ENCODE measurements at places on chromosomes 1 and 21.
A peak's percentile ranks its signal among the peaks of the same experiment; 100 is the strongest.

- DNase-seq: no peak
Observed at GRCh38 chr1:242828199-242828598, 303.7 kb upstream of the PLD5 start.

DNA sequence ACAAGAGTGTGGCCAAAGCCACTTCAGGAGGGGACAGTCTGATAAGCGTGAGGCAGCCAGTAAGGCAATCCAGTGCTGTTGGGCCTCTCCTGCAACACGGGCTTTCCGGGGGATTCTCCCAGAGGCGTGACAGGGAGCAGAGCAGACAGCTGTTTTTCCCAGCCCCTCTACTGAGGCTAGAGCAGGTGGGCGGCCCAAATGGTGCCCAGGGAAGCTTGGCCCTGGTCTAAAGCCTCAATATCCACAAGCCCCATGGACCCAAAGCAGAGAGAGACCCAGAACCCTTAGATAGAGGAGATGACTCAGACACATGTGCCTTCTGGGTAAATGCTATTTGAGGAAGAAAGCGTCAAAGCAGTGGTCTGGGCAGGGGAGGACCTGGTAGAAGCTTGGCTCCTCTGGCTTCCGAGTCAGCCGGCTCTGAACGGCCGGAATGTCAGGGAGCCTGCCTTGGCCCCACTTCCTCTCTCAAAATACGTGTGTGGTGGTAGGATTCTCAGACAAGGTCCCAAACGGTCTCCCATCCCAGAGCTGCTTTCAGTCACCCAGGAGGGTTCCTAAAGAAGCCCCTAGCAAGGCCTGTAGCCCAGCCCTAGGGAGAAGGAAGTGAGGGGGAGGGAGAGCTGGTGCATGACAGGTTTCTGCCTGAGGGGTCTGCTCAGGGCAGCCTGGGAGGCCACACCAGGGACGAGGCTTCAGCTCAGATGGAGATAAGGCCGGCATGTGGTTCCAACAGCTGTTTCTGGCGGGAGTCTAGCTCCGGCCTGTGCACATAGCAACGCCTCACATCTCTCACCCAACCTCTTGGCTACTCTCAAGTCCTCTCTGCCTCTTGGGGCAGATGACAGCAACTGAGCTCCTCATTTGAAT, 28.8 kb downstream of the PIK3C2B start:
- no peak for DNase-seq

DNA sequence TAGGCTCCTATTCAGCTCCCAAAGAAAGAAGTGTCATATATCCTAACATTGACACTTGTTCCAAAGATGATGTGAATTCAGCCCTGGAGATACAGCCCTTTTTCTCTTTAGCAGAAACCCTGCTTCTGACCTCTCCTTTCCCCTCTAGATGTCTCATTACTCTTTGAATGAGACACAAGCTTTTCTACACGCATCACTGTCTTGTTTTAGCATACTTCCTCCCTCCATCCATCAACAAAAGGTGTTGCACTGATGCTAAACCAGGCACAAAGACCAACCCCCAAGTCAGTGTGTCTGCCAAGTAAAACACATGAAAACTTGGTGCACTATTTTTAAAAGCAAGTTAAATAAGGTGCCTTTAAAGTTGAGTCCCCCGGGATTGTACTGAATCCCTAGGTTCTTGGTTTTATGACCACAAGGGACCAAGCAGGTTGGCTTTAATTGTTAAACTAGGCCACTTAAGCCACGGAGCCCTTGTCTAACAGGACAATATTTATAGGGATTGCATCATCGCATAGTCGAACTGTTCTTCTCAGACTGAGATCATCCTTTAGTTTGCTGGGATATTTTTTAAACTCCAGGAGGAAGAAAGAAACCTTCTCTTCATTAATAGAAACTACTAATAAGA, 101.0 kb upstream of the GUCA2B start:
- no peak for DNase-seq

DNA sequence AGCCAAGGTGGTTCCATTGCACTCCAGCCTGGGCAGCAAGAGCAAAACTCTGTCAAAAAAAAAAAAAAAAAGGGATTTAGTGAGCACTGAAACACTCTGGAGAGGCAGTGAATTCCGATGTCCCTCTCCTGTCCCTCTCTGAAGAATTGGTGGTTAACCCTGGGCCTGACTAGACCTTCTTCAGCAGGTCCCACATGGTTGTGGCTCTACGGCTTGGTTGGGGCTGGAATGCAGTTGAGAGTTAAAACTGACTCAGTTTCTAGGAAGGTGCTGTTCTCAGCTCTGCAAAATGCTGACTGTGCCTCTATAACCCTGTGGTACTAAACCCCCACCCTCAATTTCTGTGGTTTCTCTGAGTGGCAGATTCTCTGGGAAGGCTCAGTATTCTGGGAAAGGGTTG, 173.3 kb downstream of the SEC16B start:
- no peak for DNase-seq

GRCh38 chr21:21200103-21200938, 202.1 kb downstream of the NCAM2 start:
- DNase-seq: no peak

- no peak for DNase-seq
Observed at GRCh38 chr1:226686440-226687425, 52.3 kb downstream of the ITPKB start.

GRCh38 chr1:31010086-31010989, 55.2 kb downstream of the PUM1 start:
- DNase-seq: no peak

DNA sequence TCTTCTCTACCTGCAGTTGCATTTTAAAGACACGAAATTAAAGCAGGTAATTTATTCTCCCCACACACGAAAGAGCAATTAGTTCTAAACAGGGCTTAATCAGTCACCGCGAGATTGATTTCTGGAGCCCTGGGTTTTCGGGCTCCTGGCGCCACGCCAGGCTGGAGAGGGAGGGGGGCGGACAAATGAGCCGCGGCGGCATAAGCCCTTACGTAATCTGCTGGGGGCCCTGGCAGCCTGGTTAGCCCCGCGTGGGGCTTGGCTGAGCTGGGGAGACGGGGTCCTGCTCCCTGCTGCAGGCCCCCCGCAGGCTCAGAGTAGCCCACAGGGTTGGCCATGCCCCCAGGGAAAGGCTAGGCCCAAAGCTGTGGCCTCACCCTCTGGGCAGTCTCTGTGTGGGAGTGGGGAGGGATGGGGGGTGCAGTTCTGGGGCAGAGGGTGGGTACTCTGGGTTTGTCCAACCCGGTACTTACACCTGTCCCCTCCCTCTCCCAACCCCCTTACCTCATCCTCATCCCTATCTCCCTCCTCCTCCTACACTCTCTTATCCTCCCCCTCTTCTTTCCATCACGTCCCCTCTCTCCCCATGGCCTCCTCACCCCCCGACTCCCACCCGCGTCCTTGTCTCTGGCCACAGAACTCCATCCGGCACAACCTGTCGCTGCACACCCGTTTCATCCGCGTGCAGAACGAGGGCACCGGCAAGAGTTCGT, 19.9 kb downstream of the FOXO6 start:
- no peak for DNase-seq

GRCh38 chr1:182453631-182454030, 3.7 kb downstream of the RGSL1 start:
- DNase-seq: no peak

- DNase-seq: no peak
Observed at GRCh38 chr1:147722124-147722523, 38.3 kb downstream of the GJA5 start.

DNA sequence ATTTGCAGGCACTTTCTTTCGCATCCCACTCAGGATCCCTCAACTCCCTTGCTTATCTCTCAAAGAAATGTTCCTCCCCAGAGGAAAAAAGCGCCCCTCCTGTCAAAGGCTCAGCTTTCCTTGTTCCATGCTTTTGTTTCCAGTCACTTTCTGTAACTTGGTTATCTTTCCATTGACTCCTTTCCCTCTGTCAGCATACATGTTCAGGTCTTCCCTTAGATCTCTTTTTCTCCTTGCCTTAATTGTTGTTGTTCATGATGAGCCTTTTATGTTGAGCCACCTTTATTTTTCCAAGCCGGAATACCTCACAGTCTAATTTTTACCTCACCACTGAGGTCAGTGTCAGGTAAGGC, 46.5 kb upstream of the PODN start:
- DNase-seq: no peak

DNA sequence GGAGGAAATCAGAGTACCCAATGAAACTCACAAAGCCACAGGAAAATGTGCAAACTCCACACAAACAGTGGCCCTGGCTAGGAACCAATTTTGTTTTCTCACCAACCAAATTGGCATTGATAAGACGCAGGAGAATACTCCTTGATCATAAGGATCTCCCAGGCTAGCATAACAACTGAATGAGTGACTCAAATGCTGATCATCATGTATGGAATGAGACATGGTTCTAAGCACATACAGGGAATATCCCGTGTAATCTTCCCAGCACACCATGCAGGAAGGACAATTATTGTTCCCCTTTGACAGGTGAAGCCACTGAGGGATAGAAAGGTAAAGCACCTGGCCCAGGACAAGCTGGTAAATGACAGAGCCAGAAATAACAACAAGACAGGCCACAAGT, 180.0 kb upstream of the DUSP10 start:
- DNase-seq: no peak

DNA sequence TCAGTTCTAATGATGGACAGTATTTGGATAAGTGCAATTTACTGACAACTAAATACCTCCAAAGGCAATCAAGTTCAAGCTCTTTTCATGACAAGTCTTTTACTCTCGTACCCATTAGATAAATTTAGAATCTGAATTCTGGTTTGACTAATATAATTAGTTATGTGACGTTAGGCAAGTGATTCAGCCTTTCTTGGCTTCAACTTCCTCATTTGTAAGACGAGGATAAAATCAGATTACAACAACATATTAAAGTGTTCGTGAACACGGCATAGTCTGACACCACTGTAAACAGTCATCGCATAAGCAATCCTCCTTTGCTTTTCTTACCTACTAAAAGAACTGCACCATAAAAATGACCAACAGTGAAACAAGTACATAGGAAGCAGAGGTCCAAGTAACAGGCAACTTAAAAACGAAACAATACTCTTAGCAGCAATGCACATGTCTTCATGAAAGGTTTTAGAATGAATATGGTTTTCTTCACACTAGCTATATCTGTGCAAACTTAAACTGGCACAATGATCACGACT, 25.7 kb downstream of the COA6 start:
- no peak for DNase-seq

GRCh38 chr21:46428987-46429710, 29.5 kb upstream of the DIP2A start:
- no peak for DNase-seq

- DNase-seq: no peak
Observed at GRCh38 chr1:42046761-42047507, 106.3 kb upstream of the GUCA2B start.

- DNase-seq: no peak
Observed at GRCh38 chr21:44890338-44890931, 16.9 kb upstream of the PTTG1IP start.

GRCh38 chr1:184208622-184209021, 157.1 kb downstream of the TSEN15 start:
- DNase-seq: no peak

GRCh38 chr1:159868766-159869165, 6.3 kb upstream of the VSIG8 start:
- no peak for DNase-seq

GRCh38 chr1:201216395-201217085, 25.9 kb downstream of the IGFN1 start:
- DNase-seq: no peak

- DNase-seq: no peak
Observed at GRCh38 chr1:171877701-171878100, 36.4 kb downstream of the DNM3 start.

DNA sequence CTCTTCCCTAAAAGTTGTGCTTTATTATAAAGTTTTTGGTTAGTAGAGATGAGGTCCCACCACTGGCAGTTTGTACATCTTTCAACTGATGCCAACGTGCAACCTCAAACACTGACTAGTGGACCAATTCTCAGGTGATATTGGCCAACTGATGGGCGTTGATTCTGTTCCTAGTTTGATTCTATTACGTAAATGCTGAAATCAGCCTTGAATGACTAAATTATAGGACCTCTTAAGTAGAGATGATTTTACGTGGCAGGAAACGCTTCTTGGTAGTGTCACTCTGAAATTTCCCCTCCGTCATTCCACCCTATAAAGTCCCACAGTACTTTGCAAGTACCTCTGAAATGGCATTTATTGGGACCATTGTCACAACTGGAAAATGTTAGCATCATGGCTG, 8.8 kb upstream of the FNDC7 start:
- DNase-seq: no peak

- peak; percentile 79 for DNase-seq
Observed at GRCh38 chr1:228464487-228464983, 22.6 kb upstream of the RNF187 start.

GRCh38 chr1:101237229-101237837, 514 bp downstream of the S1PR1 start:
- no peak for DNase-seq

DNA sequence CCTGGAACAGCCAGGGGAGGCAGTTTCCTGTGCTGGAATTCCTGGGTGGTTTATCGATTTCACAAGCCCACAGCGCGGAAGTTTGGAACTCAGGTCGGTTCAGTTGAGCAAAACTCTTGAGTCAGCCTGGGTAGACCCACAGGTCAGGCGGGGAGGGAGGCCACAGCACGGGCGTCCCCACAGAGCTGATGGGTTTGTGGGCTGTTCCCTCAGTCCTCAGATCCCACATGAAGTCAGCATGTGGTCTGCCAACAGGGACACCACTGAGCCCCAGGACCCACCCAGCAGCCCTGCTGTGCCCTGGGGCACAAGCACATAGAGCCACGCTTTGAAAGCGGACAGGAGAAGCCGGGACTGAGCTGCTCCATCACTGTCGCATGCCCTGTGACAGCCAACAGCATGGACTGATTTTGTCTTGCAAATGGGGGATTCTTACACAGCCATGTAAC, 17.4 kb downstream of the BMP8A start:
- no peak for DNase-seq
